ENCODE measurements at places on chromosomes 2 and 18. TPM values are rescaled to one million over a fixed set of nuclear protein-coding genes. Genes with fewer than 3 reads are reported as not detected.

Gene CXCR4
- under 0.01 TPM for total RNA-seq

Gene CXXC1
- total RNA-seq: 33.6 TPM

Gene BIN1
- 119 TPM for total RNA-seq

Gene UGT1A3
- not detected for total RNA-seq

Gene SFXN5
- 13.9 TPM for total RNA-seq

Gene KANSL1L
- total RNA-seq: 21.8 TPM

Gene HK2
- 19.3 TPM for total RNA-seq

Gene IL37
- total RNA-seq: not detected

Gene GPATCH11
- 5.9 TPM for total RNA-seq

Gene RGPD4
- total RNA-seq: not detected

Gene PCARE
- total RNA-seq: under 0.01 TPM

Gene BMP10
- total RNA-seq: not detected

Gene CHRND
- not detected for total RNA-seq

Gene EPHA4
- 12.8 TPM for total RNA-seq

Gene CDCA7
- total RNA-seq: 1.3 TPM

Gene ABCG5
- not detected for total RNA-seq

Gene CYP26B1
- total RNA-seq: 0.51 TPM

Gene ONECUT2
- total RNA-seq: under 0.01 TPM

Gene GRB14
- 0.26 TPM for total RNA-seq

Gene CYBRD1
- 334 TPM for total RNA-seq

Gene TAF1B
- total RNA-seq: 32.9 TPM

Gene CXCR1
- total RNA-seq: not detected

Gene AGFG1
- total RNA-seq: 31.1 TPM

Gene CRYBA2
- total RNA-seq: not detected

Gene KLHL29
- 4.9 TPM for total RNA-seq

Gene ITGA4
- 57.5 TPM for total RNA-seq

Gene LIPG
- total RNA-seq: 0.50 TPM

Gene CD28
- not detected for total RNA-seq

Gene HOXD13
- total RNA-seq: not detected

Gene MDH1B
- total RNA-seq: 1.8 TPM
